ENCODE measurements at places on chromosomes 2 and 18.

- peak overlapping the region; percentile 38 for H3K4me3 ChIP-seq
- H3K27ac ChIP-seq = peak overlapping the region; percentile 18
- H3K4me1 ChIP-seq = peaks cover 28% of the 10 kb centered on the region
- peaks cover 9% of the 10 kb centered on the region for H3K27me3 ChIP-seq
- H3K36me3 ChIP-seq = peaks cover 7% of the 10 kb centered on the region
Observed at GRCh38 chr18:74497778-74498177, 1.6 kb downstream of the CNDP2 start.

DNA sequence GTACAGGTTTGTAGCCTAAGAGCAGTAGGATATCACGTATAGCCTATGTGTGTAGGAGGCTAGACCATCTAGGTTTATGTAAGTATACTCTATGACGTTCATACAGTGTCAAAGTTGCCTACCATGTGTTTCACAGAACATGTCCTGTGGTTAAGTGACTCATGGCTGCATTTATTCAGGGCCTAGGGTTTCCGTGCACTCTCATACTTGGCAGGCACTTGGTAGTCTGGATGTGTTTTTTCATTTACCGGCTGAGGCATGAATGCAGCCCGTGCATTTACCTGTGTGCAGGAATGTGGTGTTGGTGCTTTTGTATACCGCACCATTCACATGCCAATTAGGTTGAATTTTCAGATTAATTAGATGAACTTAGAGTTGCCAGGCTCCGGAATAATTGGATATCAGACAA lies 43.4 kb downstream of the MYL12B start:
- no peak for DNase-seq
- H3K27me3 ChIP-seq = peaks cover 11% of the 10 kb centered on the region
- peaks cover 6% of the 10 kb centered on the region for H3K4me1 ChIP-seq

GRCh38 chr2:151478011-151478410 lies 68.3 kb downstream of the RIF1 start:
- H3K27ac ChIP-seq = no peak overlapping the region
- no peak overlapping the region for H3K4me3 ChIP-seq
- H3K27me3 ChIP-seq = no peaks in the 10 kb centered on the region
- H3K4me1 ChIP-seq = no peaks in the 10 kb centered on the region

- H3K4me3 ChIP-seq = no peak overlapping the region
- H3K27me3 ChIP-seq = peaks cover 29% of the 10 kb centered on the region
- H3K4me1 ChIP-seq = no peaks in the 10 kb centered on the region
- no peaks in the 10 kb centered on the region for H3K36me3 ChIP-seq
Observed at GRCh38 chr2:236459393-236459792, 110.2 kb upstream of the ACKR3 start.

GRCh38 chr18:79527656-79528315 lies 132.1 kb downstream of the NFATC1 start:
- DNase-seq = no peak
- H3K4me3 ChIP-seq = no peak overlapping the region
- peaks cover 18% of the 10 kb centered on the region for H3K4me1 ChIP-seq
- H3K27me3 ChIP-seq = peaks cover 6% of the 10 kb centered on the region
- H3K27ac ChIP-seq = no peak overlapping the region
- H3K36me3 ChIP-seq = no peaks in the 10 kb centered on the region

DNA sequence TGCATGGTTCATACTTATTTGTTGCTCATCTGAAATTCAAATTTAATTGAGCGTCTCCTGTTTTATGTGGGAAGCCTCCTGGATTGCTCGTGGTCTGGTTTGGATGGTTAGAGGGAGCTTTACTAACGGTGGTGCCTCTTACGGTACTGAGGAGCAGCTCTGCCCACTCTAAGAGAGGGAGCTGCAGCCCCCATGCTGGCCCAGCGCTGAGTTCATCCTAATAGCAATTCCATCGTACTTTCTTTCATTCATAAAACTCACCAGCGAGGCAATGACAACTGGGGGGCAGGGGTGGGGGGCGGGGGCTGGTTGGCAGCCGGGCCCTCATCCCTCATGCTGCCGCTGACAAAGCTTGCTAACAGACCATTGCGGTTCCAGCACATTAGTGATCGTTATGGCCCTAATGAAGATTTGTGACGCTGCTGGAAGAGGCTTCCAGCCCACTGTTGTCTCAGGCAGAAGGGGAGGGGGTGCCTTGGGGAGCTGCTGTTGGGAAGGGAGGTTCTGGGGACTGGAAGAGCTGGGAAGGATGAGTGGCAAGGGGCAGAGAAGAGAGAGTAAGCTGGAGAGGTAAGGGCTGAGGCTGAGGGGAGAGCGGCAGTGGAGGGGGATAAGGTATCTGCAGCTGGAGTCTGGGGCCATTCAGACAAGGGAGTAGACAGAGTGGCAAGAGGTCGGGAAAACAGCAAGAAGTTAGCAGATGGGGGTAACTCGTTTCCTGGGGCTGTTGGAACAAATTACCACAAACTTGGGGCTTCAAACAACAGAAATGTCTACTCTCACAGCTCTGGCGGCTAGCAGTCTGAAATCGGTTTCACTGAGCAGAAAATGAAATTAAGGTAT lies 238.1 kb downstream of the LPIN1 start:
- no peak for DNase-seq
- H3K4me3 ChIP-seq = no peak overlapping the region
- peaks cover 22% of the 10 kb centered on the region for H3K4me1 ChIP-seq
- peaks cover 39% of the 10 kb centered on the region for H3K27me3 ChIP-seq
- H3K36me3 ChIP-seq = no peaks in the 10 kb centered on the region
- no peak overlapping the region for H3K27ac ChIP-seq

GRCh38 chr2:29025711-29026110 lies 44.6 kb downstream of the TOGARAM2 start:
- DNase-seq = no peak
- H3K4me1 ChIP-seq = peaks cover 6% of the 10 kb centered on the region
- H3K27me3 ChIP-seq = peaks cover 6% of the 10 kb centered on the region

DNA sequence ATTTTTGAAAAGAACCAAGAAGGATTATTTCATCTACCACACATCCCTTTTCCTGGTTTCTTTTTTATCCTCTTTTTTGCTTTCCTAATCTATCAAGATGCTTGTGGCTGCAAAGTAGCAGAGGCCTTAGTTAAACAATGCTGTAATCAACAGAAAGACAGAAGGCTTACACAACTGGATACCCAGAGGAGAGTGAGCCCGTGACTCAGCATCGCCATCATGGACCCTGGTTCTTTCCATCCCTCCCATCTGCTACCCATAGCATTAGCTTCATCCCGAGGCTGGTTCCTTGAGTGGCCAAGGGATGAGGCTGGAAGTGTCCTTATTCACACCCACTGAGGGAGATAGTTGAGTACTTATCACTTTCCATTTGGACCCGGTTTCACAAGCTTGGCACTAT lies 7.5 kb upstream of the HAAO start:
- H3K36me3 ChIP-seq = no peaks in the 10 kb centered on the region
- peaks cover 2% of the 10 kb centered on the region for H3K27me3 ChIP-seq
- no peak for DNase-seq
- no peak overlapping the region for H3K27ac ChIP-seq

DNA sequence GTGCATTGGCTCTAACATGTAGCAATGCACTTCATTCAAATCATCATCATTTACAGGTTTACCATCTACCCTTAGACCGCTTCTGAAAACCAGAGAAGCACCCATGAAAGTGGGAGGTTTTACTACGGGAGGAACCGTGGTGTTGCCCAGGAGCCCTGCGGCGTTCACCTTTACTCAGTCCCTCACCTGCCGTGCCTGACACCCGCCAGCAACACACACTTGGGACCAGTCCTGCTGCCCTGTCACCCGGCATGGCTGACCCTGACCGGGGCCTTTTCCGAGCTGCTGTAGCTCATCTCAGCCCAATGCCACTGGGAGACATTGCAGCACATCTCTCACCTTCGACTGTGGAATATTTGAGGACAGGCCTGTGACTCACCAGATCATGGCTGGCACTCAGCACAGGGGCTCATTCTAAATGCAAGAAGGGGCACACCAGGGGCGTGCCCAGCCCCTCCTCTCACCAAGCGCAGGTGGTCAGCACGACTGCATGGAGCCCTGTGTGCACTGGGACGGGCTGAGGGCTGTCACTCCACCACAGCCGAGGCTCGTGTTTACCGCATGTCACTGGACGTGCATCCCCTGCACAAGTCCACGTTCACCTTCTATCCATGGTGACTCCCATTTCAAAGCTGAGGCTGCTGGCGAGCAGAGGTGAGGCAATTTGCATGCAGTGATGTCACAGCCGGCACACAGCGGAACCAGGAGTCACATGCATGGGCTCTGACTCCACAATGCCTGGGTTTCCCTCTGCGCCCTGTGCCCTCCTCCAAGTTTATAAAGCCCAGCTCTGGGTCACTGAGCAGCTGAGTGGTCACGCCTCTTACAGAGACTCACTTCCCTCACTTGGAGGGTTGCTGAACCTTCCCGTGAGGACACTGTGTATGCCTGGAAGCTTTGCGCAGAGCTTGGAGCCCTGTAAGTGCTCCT lies 76.7 kb upstream of the SNTG2 start:
- no peaks in the 10 kb centered on the region for H3K27me3 ChIP-seq
- H3K27ac ChIP-seq = no peak overlapping the region
- DNase-seq = peak; percentile 78
- no peaks in the 10 kb centered on the region for H3K36me3 ChIP-seq

DNA sequence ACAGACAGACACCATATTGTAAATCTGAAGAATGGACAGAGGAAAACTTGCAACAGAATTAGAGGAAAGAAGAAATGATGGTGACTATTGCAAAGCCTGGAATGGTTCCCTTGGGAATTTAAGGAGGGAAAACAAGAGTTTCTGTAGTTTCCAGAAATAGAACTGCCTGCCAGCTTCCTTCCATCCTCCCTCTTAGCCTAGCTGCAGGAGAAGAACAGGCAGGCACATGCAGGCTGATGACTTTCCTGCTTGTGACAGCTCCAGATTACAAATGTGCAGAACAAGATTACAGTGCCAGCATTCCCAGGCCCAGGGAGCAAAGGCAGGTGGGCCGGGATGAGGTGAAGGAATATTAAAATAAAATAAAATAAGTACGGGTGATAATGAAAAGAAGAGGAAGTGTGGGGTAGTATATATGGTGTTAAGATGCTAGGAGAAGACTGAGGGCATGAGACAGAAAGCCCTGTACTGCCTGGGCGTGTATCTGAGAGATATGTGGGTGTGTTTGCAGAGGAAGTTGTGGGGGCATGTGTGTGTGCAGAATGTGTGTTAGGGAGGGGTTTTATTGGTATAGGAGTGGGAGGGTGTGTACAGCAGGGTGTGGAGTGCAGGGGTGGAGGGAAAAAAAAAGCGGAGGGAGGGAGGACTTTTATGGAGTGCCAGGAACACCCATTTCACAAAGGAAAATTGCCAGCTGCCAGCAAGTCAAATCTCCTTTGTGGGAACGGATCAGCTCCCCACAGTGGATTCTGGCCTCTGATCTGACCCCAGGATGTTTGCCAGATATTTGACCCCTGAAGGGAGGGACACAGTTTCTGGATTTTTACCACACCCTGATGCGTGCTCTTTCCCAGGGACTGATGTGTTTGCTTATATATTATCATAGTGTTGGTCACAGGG lies 43.9 kb upstream of the NEMP2 start:
- no peaks in the 10 kb centered on the region for H3K36me3 ChIP-seq
- no peak for DNase-seq
- no peak overlapping the region for H3K4me3 ChIP-seq
- H3K4me1 ChIP-seq = peaks cover 39% of the 10 kb centered on the region
- H3K27ac ChIP-seq = peak overlapping the region; percentile 81
